NCI-H187 (cell line): ENCODE measurements at places on chromosomes 7 and 10.

DNA sequence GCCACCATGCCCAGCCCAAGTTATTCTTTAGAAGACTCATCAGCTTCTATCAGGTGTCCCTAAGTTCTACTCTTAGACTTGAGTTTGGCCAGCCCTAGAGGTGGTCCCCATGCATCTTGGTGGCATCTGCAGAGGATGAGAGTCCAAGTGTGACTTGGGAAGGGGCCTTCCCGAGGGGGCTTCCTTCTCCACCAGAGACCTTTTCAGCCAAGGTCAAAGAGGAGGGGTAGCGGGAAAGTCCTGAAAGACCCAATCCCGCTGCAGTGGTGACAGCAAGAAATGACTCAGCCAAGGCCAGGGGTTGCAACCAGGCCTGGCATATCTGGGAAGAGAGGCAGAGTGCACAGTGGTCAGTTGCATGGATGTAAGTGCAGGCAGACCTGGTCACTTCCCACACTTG is 61.7 kb upstream of the MGMT start:
- no peak for DNase-seq

GRCh38 chr10:17693009-17693408 is 49.1 kb downstream of the STAM start:
- DNase-seq, result no peak

DNA sequence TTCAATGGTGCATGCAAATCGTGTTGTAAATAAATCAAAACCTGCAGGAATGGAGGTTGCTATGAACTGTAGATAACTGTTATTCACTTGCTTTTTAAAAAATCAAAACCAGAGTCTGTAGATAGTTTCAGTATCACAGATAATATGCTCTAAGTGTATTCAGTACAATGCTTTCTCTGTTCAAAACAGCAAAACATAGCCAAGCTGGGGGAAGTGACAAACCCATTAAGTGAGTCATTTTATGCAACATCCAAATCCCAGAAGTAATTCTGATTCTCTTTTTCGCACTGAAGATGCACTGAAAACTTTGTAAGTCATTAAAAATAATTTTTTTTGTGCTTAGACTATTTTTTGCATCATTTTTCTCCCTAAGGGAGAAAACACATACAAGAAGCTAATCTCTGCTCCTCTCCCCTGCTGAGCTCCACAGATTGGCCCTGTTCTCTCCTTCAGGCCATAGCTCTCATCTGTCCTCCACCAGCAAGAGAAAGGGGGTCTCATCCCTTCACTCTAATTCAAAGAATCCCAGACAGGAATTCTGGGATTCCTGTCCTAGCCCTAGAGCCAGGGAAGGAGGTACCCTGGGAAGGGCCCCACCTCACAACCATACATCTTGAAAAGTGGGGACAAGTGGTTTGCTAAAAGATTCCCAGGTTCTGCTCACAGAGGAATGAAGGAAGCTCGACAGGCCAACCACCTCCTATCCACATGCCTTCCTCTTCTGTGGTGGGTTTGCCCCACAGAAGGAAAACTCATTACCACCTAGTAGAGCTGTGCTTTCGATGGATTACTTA is 4.9 kb downstream of the PRTFDC1 start:
- DNase-seq, result no peak

DNA sequence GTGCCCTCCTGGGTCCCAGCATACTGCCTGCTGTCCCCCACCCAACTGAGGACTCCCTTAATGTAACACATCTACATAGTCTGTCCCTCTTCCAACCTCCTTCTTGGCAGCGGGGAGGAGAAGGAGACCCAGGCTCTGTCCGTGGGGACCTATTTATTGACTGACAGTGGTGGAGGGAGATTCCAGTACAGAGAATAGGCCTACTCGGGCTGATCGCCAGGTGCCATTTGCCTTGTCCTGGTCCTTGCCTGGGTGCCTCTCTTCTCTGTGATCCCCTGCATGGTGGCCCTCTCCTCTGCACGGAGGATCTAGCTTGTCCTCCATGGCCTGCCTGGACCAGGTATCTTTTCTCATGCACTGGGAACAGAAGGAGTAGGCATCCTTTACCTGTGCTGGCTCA is 17.0 kb downstream of the GHRHR start:
- no peak for DNase-seq
